ENCODE measurements at places on chromosomes 16 and 17.

DNA sequence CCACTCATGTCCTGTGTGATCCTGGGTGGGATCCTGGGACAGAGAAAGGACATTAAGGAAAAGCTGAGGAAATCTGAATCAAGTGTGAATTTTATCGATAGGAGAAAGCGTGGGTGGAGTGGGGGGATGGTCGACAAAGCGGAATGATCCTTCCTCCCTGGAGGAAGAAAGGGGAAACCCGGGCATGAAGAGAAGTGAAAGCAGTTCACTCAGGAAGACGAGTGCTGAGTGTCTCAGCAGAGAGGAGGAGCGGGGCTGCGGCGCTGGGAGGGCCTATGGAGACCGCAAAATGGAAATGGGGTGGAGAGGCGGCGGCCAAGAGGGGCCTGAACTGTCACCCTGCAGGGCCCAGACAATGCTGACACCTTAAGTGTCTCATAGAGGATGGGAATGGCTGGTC, 8.7 kb downstream of the ZDHHC7 start:
- no peak for DNase-seq

DNA sequence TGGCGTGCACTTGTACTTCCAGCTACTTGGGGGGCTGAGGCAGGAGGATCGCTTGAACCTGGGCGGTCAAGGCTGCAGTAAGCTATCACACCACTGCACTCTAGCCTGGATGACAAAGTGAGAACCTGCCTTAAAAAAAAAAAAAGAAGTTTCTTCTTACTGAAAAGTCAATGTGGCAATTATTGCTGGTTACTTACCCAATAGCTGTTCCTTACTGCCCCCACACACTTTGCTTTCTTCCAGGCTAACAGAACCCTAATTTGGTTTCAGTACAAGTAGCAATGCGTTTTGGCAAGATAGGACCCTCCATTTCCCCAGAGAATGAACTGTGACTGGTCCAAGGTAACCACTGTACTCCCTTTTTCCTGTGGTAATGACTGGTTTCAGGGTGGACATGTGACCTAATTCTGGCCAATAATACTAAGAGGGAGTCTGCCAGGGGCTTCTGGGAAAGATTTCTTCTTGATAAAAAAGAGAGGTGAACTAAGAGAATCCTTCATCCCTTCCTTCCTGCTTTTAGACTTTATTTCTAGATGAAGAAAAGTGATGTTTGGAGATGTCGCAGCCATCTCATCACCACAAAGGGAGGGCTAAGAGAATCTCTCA, 58.8 kb upstream of the MSI2 start:
- no peak for DNase-seq

DNA sequence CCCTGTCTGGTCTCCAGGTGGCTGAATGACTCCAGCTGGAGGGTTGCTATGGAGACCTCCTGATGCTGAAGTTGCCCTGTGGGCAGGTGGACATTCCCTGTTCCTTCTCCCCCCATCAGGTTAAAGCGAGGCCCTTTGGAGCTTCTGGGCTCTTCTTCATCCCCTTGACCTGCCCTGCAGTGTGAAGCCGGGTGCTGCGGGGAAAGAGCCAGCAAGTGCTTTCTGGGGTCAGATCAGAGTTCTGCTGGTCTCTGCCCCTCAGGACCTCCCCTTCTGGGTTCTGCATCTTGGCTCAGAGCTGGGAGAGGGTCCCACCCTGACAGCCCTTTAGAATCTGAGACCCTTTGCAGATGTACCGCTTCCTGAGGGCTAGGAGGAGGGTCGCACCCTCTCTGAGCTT, 25.1 kb downstream of the NKD1 start:
- no peak for DNase-seq

GRCh38 chr16:72247821-72248253, 75.9 kb upstream of the PMFBP1 start:
- peak; percentile 29 for DNase-seq

DNA sequence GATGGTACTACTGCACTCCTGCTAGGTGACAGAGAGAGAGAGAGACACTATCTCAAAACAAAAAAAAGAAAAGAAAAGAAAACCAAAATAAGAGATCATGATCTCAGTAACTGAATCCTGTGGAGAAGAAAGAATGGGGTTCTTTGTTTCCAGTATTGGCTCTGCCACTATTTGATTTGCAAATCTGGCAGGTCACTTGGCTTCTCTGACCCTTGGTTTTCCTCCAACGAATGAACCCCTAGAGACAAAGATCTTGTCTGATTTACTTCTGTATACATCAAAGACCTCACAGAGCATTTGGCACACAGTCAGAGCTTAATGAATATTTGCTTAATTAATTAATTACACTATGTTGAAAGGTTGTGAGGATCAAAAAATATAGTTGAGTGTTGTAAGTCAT, 47.9 kb upstream of the NLK start:
- no peak for DNase-seq

Measured in adipocyte (in vitro differentiated cells).